Ovary (tissue), 10 donors: ENCODE measurements at places on chromosomes 1 and 21. TPM values are rescaled to one million over a fixed set of nuclear protein-coding genes. Genes with fewer than 3 reads are reported as not detected.

DNA sequence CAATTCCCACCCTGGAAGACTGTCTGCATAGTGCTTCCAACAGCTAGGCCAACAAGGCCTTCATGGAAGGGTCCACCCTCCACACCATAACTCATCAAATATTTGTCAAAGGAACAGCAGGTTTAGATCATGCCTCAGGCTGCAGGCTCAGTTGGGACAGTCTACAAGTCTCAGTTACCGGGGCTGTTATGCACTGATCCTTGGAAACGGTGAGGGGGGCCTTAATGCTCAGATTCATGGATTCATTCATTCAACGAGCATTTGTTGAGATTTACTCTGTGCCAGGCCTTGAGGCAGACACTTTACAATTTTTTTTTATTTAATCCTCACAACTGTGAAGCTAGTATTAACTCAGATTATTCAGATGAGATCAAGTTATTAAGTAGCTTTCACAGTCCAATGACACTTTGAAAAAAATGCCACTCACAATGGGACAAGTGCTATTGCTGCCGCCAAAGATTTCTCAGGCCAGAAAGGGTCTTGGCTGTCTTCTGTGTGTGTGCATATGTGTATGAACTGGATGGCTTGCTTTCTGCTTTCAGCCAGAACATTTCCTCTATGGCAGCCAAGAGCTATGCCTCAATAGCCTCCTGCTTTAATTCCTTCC lies 8.9 kb upstream of the C1orf216 start:
- H3K27ac ChIP-seq: no peak overlapping the region
- DNase-seq: no peak

DNA sequence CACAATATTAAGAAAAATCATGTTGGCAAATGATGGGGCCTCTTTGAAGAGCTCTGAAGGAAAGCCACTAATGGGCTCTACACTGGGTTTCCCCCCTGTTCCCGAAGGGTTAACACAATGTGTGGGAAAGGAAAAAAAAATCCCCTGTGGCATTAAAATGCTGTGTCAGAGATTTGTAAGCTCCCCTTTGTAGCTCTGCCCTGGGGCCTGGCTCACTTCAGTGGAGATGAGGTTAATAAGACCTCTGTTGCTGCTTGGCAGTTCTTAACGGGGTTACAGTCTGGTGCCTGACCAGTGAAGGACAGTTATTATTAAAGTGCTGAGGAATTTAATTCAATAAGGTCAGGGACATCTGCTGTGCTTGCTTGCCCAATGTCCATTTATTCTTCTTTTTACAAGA lies 129.7 kb upstream of the UBE2U start:
- H3K4me1 ChIP-seq: peaks cover 4% of the 10 kb centered on the region
- H3K4me3 ChIP-seq: no peak overlapping the region
- no peaks in the 10 kb centered on the region for H3K27me3 ChIP-seq
- no peak for DNase-seq
- H3K36me3 ChIP-seq: no peaks in the 10 kb centered on the region
- H3K27ac ChIP-seq: no peak overlapping the region

DNA sequence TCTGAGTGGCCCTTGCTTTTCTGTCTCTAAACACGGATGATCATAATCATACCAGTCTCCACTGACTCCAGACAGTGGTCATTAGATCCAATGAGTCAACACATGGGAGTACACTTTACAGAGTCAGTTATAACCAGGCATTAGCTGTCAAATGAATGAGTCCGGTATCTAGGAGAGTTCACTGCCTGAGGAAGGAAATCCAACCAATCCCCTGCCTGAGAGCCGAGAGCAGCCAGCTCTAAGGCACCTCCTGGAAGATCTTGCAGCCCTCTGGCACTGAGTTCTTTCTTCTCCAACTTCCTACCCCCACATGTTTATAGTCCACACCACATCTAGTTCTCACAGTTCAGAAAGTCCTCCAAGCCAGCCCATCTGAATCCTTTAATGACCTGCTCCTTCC lies 29.4 kb upstream of the RBM15 start:
- no peak overlapping the region for H3K4me3 ChIP-seq
- H3K4me1 ChIP-seq: peaks cover 2% of the 10 kb centered on the region
- no peak for DNase-seq
- H3K27ac ChIP-seq: no peak overlapping the region
- no peaks in the 10 kb centered on the region for H3K27me3 ChIP-seq

KRTAP19-1 gene
- total RNA-seq: not detected
